A172 (cell line): ENCODE measurements at places on chromosomes 4 and X. TPM values are rescaled to one million over a fixed set of nuclear protein-coding genes. Genes with fewer than 3 reads are reported as not detected.
A peak's percentile ranks its signal among the peaks of the same experiment; 100 is the strongest.

The MAGEA4 gene
- not detected in 2 replicates for total RNA-seq

The MAGEA12 gene
- 0.96 and 1.8 TPM in 2 replicates for total RNA-seq

DNA sequence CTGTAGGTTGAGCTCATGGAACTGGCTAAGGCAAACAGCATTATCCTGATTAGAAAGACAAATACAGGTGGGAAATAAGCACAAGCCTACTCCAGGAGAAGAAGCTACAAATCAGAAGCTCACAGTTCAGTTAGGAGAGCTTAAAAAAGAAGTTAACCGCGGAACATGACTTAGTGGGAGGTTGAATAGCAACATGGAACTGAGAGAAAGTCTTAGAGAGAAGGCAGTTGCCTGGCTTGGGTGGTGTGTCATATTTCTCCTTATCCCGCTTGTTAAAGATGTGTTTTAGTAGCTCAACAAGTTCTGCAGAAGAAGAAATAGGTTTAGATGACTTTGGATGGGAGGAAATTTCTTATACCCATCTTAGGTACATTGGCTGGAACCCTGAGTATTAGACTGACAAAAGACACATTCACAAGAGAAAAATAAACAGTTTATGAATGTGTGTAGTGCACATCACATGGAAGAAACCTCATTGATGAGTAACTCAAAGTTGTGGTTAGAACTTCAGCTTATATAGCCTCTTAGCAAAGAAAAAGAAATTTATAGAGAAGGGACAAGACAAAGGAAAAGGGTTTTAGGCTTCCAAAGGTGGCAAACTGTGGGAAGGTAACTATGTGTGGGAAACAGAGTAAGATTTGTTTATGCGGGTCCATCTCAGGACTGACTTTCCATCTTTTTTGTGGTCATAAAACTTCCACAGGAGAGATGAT is 37.4 kb upstream of the RXFP1 start:
- DNase-seq: peak; percentile 37

The RASGEF1B gene
- total RNA-seq: not detected in 2 replicates

GRCh38 chrX:103776546-103776945 is at the start of gene PLP1:
TSS of gene PLP1 (plus strand) at chrX:103776840. CDS start at chrX:103776996, 156 bp downstream.
- no peak for DNase-seq

The F8 gene
- 18.4 and 19.9 TPM in 2 replicates for total RNA-seq
